ENCODE measurements at places on chromosomes 3 and 15. TPM values are rescaled to one million over a fixed set of nuclear protein-coding genes. Genes with fewer than 3 reads are reported as not detected.

GRCh38 chr15:75350601-75351361 is 3.9 kb downstream of the NEIL1 start:
- no peaks in the 10 kb centered on the region for H3K36me3 ChIP-seq
- DNase-seq = no peak
- H3K4me3 ChIP-seq = no peak overlapping the region
- H3K27me3 ChIP-seq = no peaks in the 10 kb centered on the region
- peak overlapping the region; percentile 42 for H3K27ac ChIP-seq

DNA sequence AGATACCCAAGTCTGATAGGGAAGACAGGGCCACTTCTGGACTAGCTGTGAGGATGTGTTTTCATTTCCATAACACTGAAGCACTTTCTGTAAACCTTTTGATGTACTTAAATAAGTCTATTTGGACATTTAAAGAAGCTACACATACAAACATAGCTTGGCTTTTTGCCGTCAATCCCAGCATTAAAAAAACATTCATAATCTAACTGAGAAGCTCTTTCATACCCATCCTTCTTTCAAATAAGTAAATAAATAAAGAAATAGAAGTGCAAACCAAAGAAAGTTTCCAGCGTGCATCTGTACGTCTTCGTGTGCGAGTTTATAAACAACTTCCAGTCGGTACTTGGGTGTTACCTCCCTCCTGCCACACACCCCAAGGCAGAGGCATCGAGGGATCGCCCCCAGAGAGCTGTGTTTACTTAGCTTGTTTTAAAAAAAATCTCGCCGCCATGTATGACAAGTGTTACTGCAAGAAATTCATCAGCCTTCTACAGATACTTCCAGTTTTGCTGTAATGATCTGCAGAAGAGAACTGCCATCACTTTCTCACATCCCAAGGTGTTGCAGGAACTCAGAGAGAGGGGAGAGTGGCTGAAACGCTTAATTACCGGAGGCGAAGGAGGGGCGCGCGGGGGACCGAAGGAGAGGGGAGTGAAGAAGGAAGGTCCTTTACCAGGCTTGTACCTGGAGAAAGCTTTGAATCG is 9.0 kb upstream of the MEIS2 start:
- H3K4me3 ChIP-seq = peak overlapping the region; percentile 49
- H3K36me3 ChIP-seq = no peaks in the 10 kb centered on the region
- H3K27me3 ChIP-seq = no peaks in the 10 kb centered on the region
- no peaks in the 10 kb centered on the region for H3K4me1 ChIP-seq

DNA sequence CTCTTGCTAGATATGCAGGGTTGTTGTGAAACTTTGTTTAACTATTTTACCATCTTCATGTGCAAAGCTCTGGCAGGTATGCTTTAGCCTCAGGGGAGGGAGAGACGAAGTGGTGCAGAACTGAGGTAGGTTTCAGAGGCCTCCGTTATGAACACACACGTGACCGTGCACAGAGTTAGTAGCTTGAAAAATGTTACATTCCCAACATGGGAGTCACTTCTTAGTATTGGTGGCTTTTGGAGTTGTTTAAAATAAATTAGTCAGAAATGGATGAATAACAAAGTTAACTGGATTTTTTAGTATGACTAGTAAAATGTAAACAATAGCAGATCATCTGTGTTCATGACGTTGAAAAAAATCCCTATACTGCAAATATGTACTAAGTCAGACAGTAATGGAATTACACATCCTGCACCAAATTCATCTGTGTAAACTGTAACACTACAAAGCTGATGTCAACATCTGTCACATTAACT is 279.6 kb downstream of the KLF13 start:
- no peaks in the 10 kb centered on the region for H3K4me1 ChIP-seq
- no peak overlapping the region for H3K27ac ChIP-seq
- H3K4me3 ChIP-seq = no peak overlapping the region
- DNase-seq = no peak
- no peaks in the 10 kb centered on the region for H3K36me3 ChIP-seq

DNA sequence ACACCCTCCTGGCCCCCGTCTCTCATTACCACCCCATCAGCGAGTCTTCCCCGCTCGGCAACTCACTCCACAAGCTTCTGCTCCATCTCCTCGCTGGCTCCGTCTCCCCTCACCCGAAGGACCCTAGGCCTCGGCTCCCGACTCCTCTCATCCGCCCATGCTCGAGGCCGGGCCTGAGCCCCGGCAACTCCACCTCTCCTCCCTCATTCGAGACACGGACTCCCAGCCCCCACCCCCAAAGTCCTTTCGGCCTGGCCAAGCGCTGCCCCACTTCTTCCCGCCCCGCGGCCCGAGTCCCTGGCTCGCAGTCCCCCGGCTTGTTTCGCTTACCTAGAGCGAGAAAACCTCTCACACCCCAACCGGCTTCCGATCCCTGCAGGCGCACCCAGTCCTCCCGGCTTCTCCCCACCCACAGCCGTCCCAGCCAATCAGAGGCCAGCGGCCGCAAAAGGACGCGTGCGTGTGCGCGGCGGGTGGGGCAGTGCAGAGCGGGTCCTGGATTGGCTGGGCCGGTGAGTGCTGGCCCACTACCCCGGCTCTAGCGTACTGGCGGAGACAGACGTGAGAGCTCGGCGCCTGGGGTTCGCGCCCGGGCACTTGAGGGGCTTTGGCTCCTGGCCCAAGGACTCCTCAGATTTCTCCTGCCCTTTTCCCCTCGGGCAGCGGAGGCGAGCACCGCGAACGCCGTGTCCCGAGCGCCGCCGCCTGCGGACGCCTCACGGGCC is at the start of gene HIGD1A:
Gene HIGD1A (minus strand): TSS at position 385 of the 725 bp plus-strand sequence. CDS start 10,237 bp downstream, outside the sequence.
- H3K4me3 ChIP-seq = peak within 1 kb of the TSS; percentile 71
- H3K27ac ChIP-seq = peak within 1 kb of the TSS; percentile 94
- peak; percentile 95 for DNase-seq
- H3K27me3 ChIP-seq = no peaks in the 10 kb centered on the region

DNA sequence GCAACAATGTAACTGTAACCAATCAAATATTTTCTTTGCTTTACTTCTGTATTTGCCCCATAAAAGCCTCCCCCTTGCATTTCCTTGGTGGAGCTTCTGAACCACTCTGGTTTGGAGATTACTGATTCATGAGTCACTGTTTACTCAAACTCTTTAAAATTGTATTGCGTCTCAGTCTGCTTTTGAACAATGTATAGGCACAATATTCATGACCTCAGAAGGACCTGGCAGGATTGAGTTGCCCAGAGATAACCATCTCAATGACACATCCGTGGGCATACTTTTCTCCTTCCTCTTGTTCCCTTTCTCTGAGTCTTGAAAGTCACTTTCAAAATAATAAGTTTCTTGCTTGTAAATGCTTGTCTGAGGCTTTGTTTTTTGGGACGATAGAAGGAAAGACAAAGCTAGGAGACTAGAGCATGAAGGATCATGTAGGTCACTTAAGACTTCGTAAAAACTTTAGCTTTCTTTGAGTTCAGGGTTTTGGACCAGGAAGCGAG is 57.1 kb upstream of the POU1F1 start:
- H3K36me3 ChIP-seq = no peaks in the 10 kb centered on the region
- H3K27me3 ChIP-seq = no peaks in the 10 kb centered on the region
- H3K4me3 ChIP-seq = no peak overlapping the region
- peak overlapping the region; percentile 4 for H3K27ac ChIP-seq

GRCh38 chr3:169227911-169228310 is 435.6 kb downstream of the MECOM start:
- H3K27ac ChIP-seq = no peak overlapping the region
- no peak overlapping the region for H3K4me3 ChIP-seq
- H3K36me3 ChIP-seq = no peaks in the 10 kb centered on the region
- DNase-seq = no peak

DNA sequence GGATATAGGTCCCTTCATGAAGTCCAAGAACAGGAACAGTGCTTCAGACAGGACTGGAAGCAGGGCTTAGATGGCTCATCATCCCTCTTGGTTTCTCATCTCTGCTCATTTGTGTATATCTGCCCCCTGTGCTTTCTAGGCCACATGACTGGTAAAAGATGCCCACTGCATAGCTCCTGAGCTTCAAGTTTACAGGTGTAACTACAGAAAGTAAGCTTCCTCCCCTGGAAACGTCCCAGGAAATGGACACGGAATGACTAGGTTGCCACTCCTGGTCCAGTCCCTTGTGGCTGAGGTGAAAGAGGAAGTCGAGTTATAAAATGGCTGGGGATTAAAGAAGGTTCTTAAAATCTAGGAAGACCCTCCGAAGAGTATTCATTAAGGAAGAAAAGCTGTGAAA is 32.5 kb downstream of the MYO5A start:
- H3K4me3 ChIP-seq = no peak overlapping the region
- no peak overlapping the region for H3K27ac ChIP-seq
- no peaks in the 10 kb centered on the region for H3K27me3 ChIP-seq
- no peak for DNase-seq
- H3K4me1 ChIP-seq = no peaks in the 10 kb centered on the region
- no peaks in the 10 kb centered on the region for H3K36me3 ChIP-seq

DNA sequence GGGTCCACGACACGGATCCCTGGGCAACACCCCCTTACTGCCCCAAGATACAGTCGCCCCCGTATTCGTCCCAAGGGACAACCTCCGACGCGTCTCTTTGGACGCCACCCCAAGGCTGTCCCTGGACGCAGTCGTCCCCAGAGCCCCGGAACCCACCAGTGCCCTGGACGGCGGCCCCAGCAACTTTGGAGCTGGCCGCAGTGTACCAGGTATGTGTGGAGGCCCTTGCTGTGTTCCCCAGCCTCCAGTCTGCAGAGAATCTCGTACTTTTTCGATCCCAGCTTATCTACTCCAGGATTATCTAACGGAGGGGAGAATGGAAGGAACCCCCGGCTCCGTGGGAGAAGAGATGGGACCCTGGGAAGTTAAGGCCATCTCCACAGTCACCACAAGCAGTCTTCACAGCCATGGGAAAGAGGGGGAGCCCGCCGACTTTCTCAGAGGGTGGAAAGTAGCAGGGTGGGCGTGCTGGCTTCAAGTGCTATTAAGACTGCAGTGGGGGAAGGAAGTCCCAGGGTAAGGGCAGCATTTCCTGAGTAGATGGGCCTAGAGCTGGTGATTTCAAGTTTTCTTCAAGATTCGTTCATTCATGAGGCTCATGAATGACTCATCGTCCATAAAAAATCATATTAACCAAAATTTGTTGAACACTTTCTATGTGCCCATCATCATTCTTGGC is 1.1 kb downstream of the MESP2 start:
- H3K27ac ChIP-seq = peak overlapping the region; percentile 26
- H3K36me3 ChIP-seq = no peaks in the 10 kb centered on the region
- no peaks in the 10 kb centered on the region for H3K4me1 ChIP-seq
- no peaks in the 10 kb centered on the region for H3K27me3 ChIP-seq
- DNase-seq = no peak
- peak overlapping the region; percentile 67 for H3K4me3 ChIP-seq

- DNase-seq = no peak
- H3K27me3 ChIP-seq = no peaks in the 10 kb centered on the region
- H3K36me3 ChIP-seq = no peaks in the 10 kb centered on the region
- no peak overlapping the region for H3K27ac ChIP-seq
Measured at GRCh38 chr15:35427496-35427895, 118.5 kb downstream of the DPH6 start.

GRCh38 chr15:100766243-100767000 is 113.2 kb upstream of the ALDH1A3 start:
- H3K27me3 ChIP-seq = no peaks in the 10 kb centered on the region
- peak; percentile 28 for DNase-seq
- H3K4me1 ChIP-seq = peaks cover 11% of the 10 kb centered on the region
- no peaks in the 10 kb centered on the region for H3K36me3 ChIP-seq
- H3K27ac ChIP-seq = peak overlapping the region; percentile 20

GRCh38 chr15:34360298-34360697 is 6.7 kb downstream of the LPCAT4 start:
- no peak overlapping the region for H3K27ac ChIP-seq
- no peak for DNase-seq
- no peaks in the 10 kb centered on the region for H3K27me3 ChIP-seq
- no peaks in the 10 kb centered on the region for H3K4me1 ChIP-seq
- no peaks in the 10 kb centered on the region for H3K36me3 ChIP-seq

DNA sequence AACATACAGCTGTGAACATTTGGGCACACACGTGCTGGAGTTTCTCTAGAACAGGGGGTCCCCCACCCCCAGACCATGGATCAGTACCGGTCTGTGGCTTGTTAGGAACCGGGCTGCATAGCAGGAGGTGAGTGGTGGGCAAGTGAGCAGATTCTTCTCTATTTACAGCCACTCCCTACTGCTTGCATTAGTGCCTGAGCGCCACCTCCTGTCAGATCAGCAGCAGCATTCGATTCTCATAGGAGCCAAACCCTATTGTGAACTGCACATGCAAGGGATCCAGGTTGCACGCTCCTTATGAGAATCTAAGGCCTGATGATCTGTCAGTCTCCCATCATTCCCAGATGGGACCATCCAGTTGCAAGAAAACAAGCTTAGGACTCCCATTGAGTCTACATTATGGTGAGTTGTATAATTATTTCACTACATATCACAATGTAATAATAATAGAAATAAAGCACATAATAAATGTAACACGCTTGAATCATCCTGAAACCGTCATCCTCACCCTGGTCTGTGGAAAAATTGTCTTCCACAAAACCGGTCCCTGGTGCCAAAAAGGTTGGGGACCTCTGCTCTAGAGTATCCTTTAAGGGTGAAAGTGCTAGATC is 25.8 kb downstream of the CHRM5 start:
- no peak overlapping the region for H3K4me3 ChIP-seq
- no peak for DNase-seq
- H3K27ac ChIP-seq = no peak overlapping the region
- no peaks in the 10 kb centered on the region for H3K27me3 ChIP-seq

The SLC28A2 gene
- total RNA-seq = not detected

The PRTG gene
- 5.2 TPM for total RNA-seq

The AGBL1 gene
- total RNA-seq = not detected

The FGF12 gene
- total RNA-seq = 2.1 TPM

The IGSF10 gene
- 15.5 TPM for total RNA-seq

The AMT gene
- total RNA-seq = 3.6 TPM
